Regular cardiac myocyte (primary cell): ENCODE measurements at places on chromosomes 6 and 20. TPM values are rescaled to one million over a fixed set of nuclear protein-coding genes. Genes with fewer than 3 reads are reported as not detected.

GPR6 gene
- not detected in 2 replicates for total RNA-seq

CAGE1 gene
- under 0.01 TPM in 2 replicates for total RNA-seq

SAMD5 gene
- total RNA-seq = under 0.01 TPM in 2 replicates

SCAF8 gene
- 25.4 and 25.7 TPM in 2 replicates for total RNA-seq

AKAP12 gene
- total RNA-seq = 185 and 198 TPM in 2 replicates

SLC22A1 gene
- under 0.01 and 0.38 TPM in 2 replicates for total RNA-seq

IMPG1 gene
- total RNA-seq = not detected in 2 replicates
